Adrenal gland (tissue), 19 donors: ENCODE measurements at places on chromosomes 11 and 22.

- DNase-seq = no peak
Observed at GRCh38 chr11:131616481-131617140, 246.2 kb downstream of the NTM start.

DNA sequence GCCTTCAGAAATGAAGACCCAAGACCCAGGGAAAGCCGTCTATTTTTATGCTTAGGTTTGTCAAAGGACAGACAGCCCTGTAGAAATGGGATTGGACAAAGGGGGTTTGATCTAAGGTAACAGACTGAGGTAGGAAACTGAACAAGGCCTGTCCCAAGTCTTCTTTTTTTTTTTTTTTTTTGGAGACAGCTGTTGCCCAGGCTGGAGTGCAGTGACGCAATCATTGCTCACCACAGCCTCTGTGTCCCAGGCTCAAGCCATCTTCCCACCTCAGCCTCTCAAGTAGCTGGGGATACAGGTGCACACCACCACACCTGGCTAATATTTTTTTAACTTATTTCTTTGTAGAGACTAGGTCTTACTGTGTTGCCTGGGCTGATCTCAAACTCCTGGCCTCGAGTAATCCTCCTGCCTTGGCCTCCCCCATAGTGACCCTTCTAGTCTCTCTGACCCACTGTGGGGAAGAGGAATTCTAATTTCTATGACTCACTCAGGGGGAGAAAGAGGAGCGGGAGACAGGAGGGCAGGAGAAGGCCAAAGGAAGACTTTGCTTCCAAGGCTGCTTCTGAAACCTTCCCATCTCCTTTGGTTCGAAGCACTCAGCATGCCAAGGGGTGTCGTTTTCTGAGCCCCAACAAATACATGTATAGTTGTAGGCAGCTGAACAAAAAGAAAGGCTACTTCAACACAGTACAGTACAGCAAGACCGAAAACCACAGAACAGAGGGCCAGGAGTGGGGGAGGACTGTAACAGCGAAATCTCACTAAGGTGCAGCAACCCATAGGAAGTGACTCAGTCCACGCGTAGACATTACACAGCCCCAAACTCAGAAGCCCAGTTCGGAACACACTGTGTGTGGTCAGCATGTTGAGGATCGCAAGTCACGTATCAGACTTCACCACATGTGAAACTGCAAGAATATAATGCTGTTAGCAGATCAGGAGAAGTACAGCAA is 872 bp downstream of the TMA7B start:
- no peak for DNase-seq

- DNase-seq = no peak
Observed at GRCh38 chr11:112886434-112887370, 74.5 kb upstream of the NCAM1 start.

GRCh38 chr11:45144126-45145082 is 2.0 kb upstream of the PRDM11 start:
- DNase-seq = peak; percentile 16

GRCh38 chr11:60240662-60241061 is 2.3 kb downstream of the MS4A4E start:
- no peak for DNase-seq

DNA sequence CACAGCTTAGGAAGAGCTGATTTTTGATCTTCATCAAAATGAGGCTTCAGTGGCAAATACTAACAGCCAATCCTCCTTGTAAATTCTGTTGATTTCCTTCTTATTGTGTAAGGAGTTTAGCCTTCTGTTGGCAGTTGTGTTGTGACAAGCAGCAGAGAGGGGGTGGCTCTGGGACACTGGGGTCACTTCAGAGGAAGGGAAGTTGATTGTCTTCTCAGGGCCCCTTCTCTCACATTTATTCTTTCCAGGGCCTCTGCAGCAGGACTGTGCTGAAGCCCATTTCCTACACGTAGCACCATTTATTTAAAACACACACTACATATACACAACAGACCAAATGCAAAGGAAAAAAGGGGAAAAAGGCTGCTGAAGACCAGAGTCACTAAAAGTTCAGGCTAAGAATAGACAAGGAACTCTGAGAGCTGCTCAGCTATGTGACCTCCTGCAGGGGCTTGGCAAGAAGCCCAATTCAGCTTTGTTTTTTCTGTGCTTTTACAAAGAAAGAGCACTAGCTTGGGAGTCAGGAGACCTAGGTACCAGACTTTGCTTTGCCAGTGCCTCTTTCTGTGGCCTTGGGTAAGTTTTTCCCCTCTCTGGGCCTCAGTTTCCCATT is 28.3 kb upstream of the UPB1 start:
- peak; percentile 71 for DNase-seq

- no peak for DNase-seq
Observed at GRCh38 chr22:33806191-33806590, 114.1 kb downstream of the LARGE1 start.

- no peak for DNase-seq
Observed at GRCh38 chr11:35518766-35519165, 6.7 kb downstream of the PAMR1 start.

GRCh38 chr11:109859045-109859724 is 234.0 kb upstream of the ZC3H12C start:
- DNase-seq = peak; percentile 85

DNA sequence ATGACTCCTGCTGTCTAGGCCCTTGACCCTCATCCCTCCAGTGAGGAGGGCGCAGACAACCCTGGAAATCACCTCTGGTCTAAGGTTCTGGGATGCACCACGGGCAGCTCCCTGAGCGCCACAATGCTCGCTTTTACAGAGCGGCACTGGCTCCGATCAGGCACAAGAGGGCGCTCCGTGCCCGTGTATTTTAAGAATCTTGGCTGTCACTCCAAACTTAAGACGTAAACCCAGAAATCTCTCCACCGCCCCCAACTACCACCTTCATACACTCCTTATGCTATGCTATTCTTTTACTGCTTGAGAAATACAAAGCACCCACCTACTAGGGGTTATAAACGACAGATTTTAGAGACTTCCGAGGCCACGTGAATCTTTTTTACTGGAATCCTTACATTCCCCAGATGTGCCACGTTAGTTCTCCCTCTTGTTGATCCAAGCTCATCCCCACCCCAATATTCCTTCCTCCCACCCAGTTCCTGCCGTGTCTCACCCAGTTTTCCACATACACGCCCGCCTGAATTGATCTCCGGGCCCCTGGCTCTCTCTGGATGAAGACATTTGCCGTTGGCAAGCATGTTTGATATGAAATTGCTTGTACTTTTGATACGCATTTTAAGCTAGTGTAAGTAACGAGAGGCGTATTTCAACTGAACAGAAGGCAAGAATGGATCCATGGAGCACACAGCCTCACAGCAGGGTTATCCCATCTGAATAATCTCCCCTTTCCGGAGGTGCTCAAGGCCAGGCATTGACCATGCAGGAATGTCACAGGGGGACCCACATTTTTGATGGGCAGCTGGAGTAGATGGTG is 453.5 kb downstream of the OPCML start:
- DNase-seq = no peak

GRCh38 chr11:35274909-35275785 is 136.2 kb downstream of the CD44 start:
- peak; percentile 90 for DNase-seq

GRCh38 chr22:47155912-47156311 is 393.5 kb downstream of the TBC1D22A start:
- DNase-seq = no peak

GRCh38 chr11:47854667-47855066 is 6.5 kb upstream of the NUP160 start:
- DNase-seq = no peak

DNA sequence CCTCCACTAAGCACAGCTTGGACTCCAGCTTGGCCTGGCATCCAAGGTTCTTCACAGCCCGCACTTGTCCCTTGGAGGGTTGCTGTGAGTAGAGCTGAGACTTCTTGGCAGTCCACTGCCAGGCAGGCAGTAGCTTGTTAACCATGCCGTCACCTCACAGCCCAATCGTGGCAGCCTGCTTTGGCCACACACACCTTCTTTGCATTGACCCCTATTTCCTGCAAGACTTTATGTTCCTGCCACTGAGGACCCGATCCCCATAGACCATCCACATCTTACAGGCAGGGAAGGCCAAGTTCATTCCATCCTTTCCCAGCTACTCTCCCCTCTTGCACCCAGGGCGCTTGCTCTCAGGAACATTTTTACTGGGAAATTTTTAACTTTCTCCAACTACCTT is 2.5 kb upstream of the PYGM start:
- DNase-seq = no peak

DNA sequence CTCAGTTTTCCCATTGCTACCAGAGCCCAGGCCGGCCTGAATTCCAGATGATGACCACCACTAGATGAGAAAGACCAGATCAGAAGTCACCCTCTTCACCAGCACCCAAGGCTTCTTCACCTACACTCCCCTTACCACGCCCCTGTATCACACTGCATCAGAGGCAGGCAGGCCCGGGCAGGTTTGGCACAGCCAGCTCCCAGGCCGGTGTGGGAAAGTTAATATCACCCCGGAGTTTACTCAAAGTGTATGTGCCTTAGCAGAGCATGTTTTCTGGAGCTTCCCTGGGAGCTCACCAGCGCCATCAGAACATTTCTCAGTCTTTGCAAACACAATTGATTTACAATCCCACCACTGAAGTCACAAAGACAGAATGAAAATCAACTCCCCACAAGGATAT is 47.5 kb upstream of the POU2AF1 start:
- no peak for DNase-seq

GRCh38 chr11:66858186-66858938 is 1.5 kb downstream of the LRFN4 start:
- DNase-seq = no peak

DNA sequence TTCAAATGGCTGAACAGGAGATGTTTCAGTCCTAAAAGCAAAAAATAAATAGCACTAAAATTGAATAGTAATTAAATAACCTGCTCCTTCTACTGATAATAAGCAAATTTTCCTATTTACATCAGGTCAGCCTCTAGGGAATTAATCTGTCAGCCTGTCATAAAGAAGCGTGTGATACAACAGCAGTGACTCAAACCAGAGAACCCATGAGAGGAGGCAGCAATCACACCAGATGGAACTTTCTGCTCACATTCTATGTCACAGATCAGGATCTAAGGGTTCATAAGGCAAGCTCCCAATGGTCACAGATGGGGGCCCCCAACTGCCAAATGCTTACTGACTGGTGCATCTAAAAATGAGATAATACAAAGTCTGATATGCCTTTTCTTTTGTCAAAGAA is 41.1 kb downstream of the RBFOX2 start:
- DNase-seq = no peak

DNA sequence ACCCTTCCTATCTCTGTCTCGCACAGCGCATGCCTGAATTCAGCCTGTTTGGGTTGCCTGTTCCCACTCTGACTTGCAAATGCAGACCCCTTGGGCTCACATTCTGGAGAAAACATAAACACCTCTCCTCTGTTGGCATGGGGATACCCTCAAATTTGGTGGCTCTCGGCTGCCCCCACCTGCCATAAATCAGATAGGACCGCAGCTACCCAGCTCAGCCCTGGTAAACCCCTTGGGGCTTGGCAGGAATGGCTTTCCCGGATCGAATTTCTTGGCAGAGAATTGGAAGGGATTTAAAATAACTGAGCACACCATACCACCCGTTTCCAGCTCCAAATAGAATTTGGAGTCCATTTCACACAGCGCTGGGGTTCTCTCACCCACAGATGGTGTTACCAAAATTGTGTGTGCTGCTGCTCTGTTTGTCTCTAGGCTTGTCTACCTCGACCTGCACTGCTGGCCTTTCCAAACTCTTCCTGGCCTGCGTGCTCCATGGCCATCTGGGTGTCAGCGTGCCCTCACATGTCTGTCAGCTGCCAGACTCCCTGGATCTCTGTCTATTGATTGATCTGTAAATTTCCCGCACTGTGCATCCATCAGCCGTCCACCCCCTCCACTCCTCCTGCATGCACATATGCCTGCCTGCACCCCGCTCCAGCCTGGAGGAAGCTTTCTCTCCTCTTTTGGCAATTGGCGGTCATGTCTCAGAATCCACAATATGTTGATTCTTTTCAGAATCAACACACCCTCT is 134.0 kb downstream of the NTM start:
- no peak for DNase-seq

GRCh38 chr11:30561691-30562415 is 24.3 kb downstream of the MPPED2 start:
- DNase-seq = no peak

DNA sequence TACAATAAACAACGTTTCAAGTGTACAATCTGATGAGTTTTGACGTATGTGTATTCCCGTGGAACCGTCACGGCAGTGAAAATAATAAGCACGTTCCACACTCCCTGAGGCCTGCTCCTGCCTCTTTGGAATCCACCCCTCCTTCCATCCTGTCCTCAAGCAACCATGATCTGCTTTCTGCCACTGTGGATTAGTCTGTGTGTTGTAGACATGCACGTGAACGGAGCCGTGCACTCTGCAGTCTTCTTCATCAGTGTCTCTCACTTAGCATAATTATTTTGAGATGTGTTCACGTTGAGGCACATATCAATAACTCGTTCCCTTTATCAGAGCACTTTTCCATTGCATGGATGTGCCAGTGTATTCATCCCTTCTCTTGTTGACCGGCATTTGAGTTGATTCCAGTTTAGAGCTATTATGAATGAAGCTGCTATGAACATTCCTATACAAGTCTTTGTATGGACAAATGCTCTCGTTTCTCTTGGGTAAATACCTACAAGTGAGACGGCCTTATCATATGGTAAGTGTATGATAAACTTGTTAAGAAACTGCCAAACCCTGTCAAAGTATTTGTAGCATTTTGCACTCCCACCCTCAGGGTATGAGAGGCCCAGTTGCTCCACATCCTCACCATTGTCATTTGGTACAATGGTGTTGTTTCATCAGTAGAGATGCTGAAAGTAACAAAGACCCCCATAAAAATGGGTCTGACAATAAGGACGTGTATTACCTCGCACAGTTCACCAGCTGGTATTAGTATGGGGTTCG is 102.8 kb upstream of the CRYBB3 start:
- DNase-seq = no peak

- DNase-seq = no peak
Observed at GRCh38 chr11:33063326-33063881, 24.0 kb downstream of the TCP11L1 start.

- DNase-seq = no peak
Observed at GRCh38 chr11:4610258-4610935, 2.4 kb upstream of the TRIM68 start.

DNA sequence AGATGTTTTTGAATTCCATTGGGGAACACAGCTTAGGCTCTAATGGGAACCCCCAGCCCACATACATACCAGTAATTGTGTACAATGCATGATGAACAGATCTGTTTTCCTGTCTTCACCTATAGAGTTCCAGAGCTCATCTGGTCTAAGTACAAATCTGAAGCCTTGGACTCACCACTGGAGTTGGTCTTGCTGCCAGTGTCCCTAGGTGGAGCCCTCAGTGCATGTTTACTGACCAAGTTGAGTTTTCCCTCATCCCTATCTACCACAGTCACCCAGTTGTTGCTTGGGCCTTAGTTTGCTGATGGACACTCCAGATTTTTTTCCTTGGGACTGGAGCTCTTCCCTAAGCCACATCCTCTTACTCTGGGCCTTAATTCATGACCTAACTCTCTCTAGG is 159.2 kb upstream of the DDI1 start:
- no peak for DNase-seq
